Stimulated activated CD8-positive, alpha-beta memory T cell treated with anti-CD3 and anti-CD28 coated beads, Interleukin-7, amount 100 ng/mL, for 4 hours (primary cell): ENCODE measurements at places on chromosomes 3 and 15.

DNA sequence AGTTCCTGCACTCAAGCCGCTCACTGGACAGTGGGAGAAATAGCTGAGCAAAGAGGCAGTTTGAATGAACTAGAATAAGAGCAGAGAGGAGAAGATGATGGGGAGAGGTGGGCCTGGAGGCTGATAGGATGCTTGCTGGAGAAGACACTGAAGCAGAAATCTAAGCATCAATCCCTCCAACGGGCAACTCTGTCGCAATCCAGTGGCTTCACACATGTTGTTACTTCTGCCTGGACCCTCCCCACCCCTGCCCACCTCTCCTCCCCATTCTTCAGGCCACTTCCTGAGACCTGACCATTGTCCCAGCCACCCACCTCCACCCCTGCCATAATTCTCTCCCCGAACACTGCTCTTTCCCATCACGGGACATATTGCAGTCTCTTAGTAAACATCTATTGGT is 76.0 kb downstream of the SRGAP3 start:
- no peak for DNase-seq

- no peak for DNase-seq
Observed at GRCh38 chr15:70856884-70857561, 3.1 kb upstream of the LARP6 start.

- no peak for DNase-seq
Observed at GRCh38 chr3:179716811-179717210, 64.0 kb downstream of the USP13 start.

DNA sequence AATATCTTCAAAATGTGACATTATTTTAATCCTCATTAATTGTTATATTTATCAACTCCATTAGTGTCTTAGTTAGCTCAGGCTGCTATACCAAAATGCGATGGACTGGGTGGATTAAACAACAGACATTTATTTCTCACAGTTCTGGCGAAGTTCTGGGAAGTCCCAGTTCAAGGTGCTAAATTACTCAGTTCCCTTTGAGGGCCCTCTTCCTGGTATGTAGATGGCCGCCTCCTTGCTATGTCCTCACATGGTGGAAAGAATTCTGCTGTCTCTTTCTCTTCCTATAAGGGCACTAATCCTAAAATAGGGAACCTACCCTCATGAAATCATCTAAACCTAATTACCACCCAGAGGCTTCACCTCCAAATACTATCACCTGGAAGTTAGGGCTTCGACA is 38.8 kb upstream of the DUT start:
- no peak for DNase-seq

DNA sequence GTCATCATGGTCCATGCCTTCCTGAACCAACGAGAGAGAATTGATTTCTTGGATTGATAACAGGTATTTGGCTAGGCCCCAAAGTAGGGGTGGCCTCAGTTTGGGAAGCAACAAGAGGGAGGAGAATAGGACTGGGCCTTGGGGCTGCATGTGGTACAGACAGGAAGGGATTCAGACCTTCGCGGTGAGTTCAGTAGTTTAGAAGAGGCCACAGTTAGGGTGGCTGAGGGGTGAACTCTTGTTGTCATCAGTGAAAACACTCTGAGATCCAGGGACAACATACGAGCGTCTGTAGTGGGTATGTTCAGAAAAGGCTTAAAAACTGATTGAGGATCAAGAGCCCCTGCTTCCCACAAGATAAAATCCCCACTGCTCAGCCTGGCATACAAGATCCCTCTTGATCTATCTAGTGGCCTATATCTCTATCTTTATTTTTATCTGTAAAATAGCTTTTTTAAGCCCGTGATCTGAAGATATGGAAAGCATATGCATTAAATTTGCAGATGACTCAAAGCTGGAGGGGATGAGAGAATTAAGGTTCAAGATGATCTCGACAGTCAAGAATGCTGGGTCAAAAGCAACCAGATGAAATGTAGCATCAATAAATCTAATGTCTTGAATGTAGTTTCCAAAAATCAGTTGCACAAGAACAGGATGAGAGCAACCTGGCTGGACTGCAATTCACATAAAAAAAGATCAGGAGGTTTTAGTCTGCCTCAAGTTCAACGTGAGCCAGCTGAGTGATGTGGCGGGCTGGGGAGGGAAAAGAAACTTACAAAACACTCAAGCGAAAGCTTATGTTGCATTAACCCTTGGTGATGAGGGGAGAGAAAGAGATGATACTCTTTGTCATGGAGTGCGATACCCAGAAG is 221.1 kb upstream of the TLE3 start:
- DNase-seq, result no peak

GRCh38 chr3:121981473-121981872 is 40.6 kb downstream of the ILDR1 start:
- no peak for DNase-seq

- no peak for DNase-seq
Observed at GRCh38 chr15:88940110-88940675, 27.0 kb upstream of the MFGE8 start.

- DNase-seq, result no peak
Observed at GRCh38 chr3:53554559-53555067, 60.2 kb downstream of the CACNA1D start.

- no peak for DNase-seq
Observed at GRCh38 chr3:5014391-5014790, 35.2 kb downstream of the BHLHE40 start.

DNA sequence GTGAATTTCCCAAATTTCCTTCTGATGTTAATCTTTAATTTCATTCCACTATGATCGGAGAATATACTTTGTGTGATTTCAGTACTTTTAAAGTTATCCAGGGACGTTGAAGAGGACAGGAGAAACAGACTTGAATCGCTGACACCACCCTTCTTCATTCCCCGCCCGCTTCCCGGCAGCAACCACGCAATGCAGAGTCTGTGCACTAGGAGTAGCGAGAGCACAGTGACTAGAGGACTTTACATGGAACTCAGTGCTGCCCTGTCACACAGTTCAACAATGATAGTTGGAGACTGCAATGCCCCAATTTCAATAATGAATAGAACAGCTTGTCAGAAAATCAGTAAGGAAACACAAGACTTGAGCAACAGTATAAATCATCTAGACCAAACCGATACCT is 73.9 kb downstream of the RNF13 start:
- no peak for DNase-seq

GRCh38 chr3:94303266-94303665 is 240.4 kb downstream of the NSUN3 start:
- DNase-seq, result no peak

DNA sequence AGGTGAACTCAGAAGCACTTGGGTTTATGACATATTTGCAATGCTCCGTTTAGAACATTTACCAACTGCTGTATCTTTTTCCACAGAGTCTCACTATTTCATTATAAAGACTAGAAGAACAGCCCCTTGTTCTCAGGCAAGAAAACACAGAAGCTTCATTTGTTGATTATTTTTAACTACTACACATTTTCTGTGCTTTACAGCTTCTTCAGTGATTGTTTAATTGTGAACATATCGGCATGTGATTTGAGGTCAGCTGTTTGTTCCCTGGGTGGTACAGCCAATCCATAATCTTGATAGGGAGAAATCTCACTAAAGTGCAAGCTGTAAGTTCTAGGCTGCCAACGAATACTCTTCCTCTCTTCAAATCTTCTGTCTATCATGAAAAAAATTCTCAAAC is 31.0 kb upstream of the DLG1 start:
- no peak for DNase-seq

- no peak for DNase-seq
Observed at GRCh38 chr15:57364282-57365007, 11.9 kb upstream of the CGNL1 start.

DNA sequence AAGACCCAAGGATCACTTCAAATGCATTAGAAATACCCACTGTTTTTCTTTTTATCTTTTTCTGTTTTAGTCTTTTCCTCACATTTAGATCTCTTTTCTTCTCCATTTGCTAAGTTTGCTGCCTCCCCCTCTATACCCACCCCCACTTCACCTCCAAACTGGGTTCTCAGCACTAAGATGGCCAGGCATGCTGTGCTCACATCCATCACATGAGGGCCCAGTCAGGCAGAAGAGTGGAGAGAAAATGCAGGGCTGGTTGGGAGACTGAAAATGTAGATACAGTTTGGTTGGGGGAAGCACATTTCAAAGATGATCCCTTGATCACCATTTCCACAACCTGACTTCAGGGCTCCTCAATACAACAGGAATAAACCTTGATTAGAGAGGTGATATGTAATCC is 8.7 kb downstream of the GAP43 start:
- no peak for DNase-seq

DNA sequence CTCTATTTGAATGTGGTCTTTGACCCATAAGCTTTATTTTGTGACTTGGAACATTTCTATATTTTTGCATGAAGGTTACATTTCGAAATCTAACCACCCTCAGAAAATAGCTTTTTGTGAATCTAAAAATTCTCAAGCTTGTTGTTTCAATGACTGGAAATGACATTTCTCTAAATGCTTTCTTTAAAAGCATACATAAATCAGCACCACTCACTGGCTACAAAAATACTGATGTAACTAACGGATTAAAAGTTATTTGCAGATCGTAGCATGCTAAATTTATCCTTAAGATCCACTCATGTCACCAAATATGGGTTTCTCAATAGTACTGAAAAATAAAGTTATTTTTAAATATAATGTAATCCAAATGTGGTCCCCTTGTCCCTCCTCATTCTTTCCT is 55.2 kb upstream of the ACAN start:
- no peak for DNase-seq

GRCh38 chr3:38210141-38210757 is 44.9 kb downstream of the OXSR1 start:
- DNase-seq, result no peak

GRCh38 chr3:68089572-68090011 is 435.2 kb upstream of the SUCLG2 start:
- no peak for DNase-seq

GRCh38 chr3:175598740-175599139 is 739.6 kb downstream of the NAALADL2 start:
- DNase-seq, result no peak

- DNase-seq, result no peak
Observed at GRCh38 chr3:190499122-190499521, 14.8 kb upstream of the IL1RAP start.

DNA sequence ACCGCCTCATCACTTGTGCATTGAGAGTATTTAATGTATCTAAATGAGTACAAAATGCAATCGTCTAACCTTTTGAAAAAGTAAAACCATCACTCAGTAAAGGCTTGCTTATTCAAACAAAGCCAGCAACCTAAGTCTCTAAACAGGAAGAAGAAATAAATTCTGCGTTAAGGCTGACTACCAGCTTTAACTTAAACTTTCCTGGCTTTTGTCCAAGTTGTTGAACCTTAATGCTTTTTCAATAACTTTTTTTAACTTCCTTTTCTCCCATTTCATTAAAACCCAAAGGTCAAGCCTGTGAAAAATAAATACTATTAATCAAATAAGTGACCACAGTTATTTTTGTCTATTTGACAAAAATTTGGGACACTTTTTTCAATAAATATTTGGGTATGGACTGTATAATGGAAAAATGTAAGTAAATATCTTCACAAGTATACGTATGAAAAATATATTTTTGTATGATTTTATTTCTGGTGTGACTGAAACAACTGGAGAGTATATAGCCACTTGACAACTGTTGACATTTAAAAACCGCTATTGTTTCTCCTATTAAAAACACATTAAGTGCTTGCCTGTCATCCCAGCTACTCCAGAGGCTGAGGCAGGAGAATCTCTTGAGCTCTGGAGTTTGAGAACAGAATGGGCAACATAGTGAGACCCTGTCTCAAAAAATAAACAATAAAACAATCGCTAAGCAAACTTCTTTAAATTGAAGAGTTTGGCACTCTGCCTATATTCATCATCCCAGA is 2.9 kb downstream of the KLHL24 start:
- DNase-seq, result no peak

- DNase-seq, result no peak
Observed at GRCh38 chr3:134597390-134597970, 53.3 kb downstream of the KY start.

GRCh38 chr3:39106281-39106811 is 1.1 kb downstream of the GORASP1 start:
- no peak for DNase-seq

GRCh38 chr3:175410251-175410650 is 551.1 kb downstream of the NAALADL2 start:
- no peak for DNase-seq

GRCh38 chr3:45118615-45119071 is 27.5 kb downstream of the CDCP1 start:
- no peak for DNase-seq

- no peak for DNase-seq
Observed at GRCh38 chr15:34327906-34328305, 9.7 kb downstream of the SLC12A6 start.

DNA sequence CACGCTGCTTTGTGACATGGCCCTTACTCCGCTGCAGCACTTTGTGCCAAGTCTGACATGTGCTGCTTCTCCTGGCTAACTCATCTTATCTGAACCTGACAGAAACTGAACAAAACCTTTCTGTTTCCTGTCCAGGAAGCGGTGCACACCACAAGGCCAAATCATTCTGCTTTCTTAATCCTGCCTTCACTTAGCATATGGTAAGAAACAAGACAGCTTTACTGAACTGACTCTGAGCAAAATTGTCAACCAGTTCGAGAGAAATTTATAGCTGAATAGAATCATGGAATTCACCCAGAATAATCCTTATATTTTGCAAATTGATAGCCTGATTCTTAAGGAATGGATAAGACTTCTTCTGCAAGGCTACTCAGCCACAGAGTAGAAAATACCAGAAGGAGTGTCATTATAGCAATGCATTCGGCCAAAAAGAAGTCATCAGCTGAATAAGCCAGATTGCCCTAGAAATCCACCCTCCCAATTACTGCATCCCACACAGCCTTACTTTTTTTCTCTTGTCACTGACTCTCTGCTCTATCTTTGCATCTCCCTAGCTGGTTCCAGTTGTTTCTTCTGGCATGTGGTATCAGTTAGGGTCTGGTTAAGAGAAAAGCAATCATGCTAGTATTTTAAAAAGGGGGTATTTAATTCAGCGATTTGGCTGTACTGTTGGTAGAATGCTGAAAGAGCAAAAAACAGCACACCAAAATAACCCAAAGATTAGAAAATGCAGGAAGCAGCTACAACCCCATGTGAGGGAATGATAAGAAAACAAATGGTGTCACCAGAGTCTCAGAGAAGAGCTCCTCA is 41.6 kb upstream of the STRIT1 start:
- no peak for DNase-seq
